ENCODE measurements at places on chromosomes 3 and 15.

- no peak for DNase-seq
Observed at GRCh38 chr3:184058029-184058428, 5.2 kb downstream of the HTR3C start.

DNA sequence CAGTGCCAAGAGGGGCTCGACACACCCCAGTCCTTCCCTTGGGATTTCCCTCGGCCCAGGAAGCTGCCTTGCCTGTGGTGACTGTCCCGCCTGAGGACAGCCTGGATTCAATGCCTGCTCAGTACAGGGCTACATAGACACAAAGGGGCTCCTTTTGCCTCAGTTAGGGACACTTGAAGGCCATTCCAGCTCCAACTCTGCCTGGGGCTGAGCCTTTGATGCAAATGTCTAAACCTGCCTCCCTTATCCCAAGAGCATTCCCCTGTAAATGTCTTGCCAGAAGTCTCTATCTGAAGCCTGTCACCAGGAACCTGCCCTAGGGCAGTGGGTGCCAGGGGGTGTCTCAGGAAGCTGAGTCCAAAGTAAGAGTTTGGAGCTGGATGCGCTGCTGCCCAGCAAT is 19.3 kb upstream of the LYSMD4 start:
- DNase-seq, result no peak

DNA sequence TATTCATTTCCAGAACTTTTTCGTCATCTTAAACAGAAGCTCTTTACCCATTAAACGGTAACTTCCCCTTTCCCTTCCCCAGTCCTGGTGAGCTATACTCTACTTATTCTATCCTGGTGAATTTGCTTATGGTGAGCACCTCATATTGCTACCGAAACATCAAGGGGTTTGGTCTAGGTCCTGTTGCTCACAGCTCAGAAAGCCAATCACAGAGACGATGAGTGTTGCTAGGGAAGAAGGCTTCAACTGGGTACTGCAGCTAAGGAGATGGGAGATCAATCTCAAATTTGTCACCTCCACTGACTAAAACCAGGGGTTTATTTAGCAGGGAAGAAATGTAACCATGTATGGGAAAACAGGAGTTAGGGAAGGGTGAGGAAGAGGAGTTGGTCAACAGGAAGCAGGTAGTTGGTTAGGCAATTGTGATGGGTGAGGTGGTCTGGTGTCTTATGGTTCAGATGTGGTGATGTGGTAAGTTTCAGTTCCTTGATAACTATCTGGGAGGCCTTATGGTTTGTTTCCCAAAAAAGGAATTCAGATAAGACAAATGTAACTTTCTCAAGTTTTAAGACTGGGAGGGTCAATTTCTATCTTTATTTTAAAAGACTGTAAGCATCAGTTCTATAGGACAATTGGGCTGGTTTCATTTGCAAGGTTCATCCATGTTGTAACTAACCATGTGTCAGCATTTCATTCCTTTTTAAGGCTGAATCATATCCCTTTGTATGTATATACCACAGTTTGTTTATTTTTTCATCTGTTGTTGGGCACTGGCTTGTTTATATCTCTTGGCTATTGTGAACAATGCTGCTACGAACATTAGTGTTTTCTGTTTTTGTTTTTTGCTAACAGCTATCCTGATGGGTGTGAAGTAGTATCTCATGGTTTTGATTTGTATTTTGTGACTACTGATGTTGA is 24.3 kb downstream of the ARHGAP11B start:
- DNase-seq, result no peak

DNA sequence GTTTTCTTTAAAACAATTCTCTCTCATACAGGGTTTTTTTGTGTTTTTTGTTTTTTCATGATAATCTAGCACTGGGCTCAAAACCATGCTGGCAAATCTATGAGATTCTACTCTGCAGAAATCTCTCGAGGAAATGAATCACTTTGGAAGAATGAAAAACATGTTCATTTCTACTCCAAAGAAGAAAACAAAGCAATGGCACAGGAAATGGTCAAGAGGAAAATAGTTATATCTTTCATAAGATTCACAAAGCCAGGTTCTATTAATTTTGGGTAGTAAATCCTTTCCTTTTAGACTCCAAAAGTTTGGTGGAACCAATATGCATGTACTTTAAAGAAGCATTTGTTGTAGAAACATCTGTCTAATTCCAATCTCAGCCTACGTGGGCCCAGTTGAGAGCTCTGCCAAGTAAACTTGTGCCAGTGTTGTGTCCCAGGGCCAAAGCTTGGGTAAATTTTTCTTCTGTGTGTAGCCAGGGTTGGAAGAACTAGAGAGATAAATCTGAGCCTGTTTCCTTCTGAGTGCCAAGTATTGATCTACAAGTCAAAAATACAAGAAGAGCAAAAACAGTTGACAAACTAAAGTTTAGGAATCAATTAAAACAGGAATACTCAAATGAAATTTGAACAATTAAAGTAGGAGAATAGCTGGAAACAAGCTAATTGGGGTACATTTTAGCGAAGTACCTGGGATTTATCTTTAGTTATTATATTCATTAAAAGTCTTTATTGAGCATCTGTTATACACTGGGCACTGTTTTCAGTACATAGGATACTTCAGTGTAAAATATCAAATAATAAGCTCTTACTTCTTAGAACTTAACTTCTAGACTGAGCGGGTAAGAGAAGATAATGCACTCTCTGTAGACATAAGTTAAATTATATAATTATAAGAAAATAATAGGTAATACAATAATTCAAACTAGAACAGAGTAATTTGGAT is 657.5 kb upstream of the NECTIN3 start:
- DNase-seq, result peak; percentile 31

DNA sequence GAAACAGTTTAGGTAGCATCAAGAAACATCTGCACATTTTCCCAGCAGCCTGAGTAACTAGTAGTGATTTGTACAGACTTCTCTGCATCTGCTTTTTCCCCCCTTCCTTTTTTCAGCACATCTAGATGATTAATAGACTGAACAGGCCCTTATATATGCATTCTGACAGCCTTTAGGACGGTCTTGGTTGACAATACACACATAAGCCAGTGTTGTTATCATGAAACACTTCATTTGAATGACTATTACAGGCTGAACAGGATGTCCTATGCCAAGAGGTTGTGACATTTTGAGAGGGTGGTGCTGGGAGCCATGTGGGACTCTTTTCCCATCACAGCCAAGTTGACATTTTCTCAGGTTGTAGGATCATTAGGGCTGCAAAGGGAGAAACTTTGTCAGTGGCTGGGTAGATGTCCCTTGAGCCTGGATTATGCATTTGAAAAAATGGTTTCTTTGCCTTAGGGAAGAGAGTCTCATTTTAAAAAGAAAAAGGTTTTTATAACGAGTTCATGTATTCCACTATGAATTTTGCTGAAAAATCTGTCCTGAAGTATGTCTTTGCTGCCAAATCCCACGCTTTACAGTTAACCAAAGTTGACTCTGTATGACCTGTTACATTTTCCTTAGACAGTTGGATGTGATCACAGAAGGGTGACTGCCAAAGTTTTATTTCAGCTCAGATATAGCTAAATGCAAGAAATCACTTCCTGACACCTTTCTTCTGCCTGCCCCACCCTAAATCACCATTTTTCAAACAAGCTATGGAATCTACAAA is 73.7 kb downstream of the FILIP1L start:
- no peak for DNase-seq

- no peak for DNase-seq
Observed at GRCh38 chr3:150061288-150062024, 90.8 kb upstream of the PFN2 start.

DNA sequence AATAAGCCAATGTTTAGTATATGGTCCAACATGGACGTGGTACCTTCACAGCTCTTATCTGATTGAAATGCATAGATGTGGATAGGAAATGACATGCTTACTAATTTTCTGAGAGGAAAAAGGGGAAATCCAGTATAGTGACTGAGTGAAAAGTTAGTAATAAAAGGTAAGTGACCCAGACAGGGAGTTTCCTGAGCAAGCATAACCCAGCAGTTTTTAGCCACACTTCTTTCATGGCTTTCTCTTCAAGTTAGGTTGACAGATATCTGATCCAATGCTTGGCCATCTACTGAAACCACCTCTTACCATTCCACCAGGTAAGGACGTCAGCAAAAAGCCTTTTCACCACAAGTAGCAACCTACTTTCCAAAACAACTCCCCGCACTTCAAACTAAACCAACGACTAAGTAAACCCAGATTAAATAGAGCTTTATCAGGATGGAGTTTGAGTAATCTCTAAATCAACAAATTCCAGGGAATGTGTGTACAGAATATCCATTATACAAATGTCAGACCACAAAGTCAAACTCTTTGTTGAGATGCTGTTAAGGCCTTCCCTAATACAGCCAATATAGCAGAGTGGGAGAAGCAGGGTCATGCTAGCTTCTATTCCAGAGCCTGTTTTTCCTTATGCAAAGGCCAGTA is 329.7 kb downstream of the RORA start:
- DNase-seq, result no peak

GRCh38 chr15:101232677-101233076 is 19.2 kb downstream of the CHSY1 start:
- DNase-seq, result no peak

DNA sequence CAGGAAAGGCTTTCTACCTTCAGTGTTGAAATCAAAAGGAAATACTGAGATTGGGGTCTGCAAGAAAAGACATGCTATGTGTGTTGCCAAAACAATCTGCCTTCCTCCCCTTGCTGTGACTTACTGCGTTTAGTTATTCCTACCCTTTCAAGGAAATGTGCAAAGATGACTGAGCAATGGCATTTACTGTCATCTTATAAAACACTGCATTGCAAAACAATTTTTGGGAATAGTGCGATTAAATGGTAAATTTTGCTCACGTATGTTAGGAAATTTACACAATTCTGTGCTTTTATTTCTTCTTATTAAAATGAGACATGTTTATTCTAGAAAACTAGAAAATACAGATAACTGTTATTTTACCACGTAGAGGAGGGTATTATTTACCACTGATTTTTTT is 45.8 kb downstream of the PDE8A start:
- DNase-seq, result no peak

GRCh38 chr3:128800241-128801187 is 74.5 kb downstream of the RAB7A start:
- DNase-seq, result no peak

GRCh38 chr3:188720636-188721035 is 451.1 kb upstream of the TPRG1 start:
- no peak for DNase-seq

Data from AG04449 (cell line).